ENCODE measurements at places on chromosomes 3 and 15.

- DNase-seq: no peak
Observed at GRCh38 chr3:45480871-45481270, 92.5 kb downstream of the LARS2 start.

DNA sequence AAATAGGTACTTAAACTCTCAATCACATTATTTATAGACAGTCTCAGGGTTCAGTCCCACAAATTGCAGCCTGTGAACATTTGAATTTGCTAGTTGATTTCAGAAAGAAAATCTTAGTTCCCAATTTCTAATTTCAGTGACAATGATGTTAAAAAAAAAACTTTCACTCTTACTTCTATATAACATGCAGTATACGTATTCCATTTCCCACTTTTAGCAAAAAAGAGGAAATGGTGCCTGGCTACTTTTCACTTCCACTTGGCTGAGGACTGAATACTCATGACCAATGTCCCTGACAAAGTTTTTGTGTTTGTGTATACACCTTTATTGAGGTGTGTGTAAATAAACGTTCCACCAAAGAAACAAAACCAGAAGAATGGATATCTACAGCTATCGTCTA lies 32.1 kb upstream of the XCR1 start:
- DNase-seq: no peak

- DNase-seq: no peak
Observed at GRCh38 chr3:133573629-133574194, at the start of gene CDV3. Gene CDV3, plus strand, starts transcription at chr3:133573686. Its CDS starts 359 bp downstream, at chr3:133574045.

DNA sequence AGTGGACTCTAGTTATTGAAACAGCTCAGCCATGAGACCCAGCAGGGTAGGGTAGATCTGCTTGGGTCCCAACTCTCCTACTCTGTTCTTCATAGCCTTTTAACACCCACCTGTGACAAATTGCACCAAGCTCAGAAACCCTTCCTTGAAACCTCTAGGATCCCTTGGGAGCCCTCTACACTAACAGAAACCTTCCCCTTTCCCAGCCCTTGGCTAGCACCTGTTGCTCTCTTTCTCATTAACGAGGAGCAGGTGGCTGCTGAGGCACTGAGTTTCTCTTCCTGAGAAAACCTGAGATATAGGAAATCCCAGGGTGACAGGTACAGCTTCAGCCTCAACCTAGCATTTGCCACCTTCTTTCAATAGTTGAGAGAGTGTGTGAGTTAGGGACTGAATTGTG lies 88.3 kb upstream of the CLSTN2 start:
- no peak for DNase-seq

- no peak for DNase-seq
Observed at GRCh38 chr15:57090496-57090859, 172.0 kb downstream of the TCF12 start.
